Heart right ventricle (tissue), 16 donors: ENCODE measurements at places on chromosomes 4 and X. TPM values are rescaled to one million over a fixed set of nuclear protein-coding genes. Genes with fewer than 3 reads are reported as not detected.

- DNase-seq: no peak
Observed at GRCh38 chrX:47098338-47099094, 20.3 kb downstream of the RGN start.

- no peak for DNase-seq
Observed at GRCh38 chr4:144714166-144714565, 68.2 kb downstream of the HHIP start.

GRCh38 chrX:75230296-75230695 lies 43.6 kb upstream of the UPRT start:
- DNase-seq: no peak

- DNase-seq: no peak
Observed at GRCh38 chrX:55167124-55167803, 52.9 kb upstream of the PAGE5 start.

DNA sequence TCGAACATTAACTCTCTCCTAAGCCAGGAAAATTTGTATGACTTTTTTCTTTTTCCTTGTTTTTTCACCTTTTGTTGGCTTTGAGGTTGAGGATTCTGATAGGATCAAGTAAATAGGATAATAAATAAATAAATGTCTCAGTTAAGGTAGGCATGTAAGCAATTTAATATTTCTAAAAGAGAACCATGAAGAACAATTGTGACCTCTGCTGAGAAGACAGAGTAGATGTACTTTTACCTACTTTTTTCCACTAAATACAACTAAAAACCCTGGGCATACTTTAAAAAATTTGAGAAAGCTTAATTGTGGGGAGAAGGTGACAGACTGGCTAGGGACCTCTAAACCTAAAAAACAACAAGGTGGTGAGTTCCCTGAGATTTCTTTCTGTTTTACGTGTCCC lies 31.6 kb upstream of the CLNK start:
- DNase-seq: no peak

DNA sequence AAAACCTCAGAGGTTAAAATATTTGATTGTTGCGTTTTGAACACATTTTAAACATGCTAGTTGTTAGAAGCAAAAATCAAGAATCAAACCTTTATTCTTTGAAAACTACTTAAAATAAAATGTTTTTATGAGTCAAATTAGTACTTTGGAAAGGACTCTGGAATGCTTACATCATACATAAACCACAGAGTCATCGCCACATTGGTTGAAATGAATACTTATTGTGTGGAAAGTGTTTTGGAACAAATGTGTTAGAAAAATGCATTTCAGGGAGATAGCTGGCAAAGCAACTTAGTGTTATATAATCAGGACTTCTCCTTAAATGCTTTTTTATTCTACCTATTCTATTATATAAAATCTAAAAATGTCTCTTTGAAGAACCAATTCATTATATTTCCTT lies 49.4 kb upstream of the CAMK2D start:
- no peak for DNase-seq

DNA sequence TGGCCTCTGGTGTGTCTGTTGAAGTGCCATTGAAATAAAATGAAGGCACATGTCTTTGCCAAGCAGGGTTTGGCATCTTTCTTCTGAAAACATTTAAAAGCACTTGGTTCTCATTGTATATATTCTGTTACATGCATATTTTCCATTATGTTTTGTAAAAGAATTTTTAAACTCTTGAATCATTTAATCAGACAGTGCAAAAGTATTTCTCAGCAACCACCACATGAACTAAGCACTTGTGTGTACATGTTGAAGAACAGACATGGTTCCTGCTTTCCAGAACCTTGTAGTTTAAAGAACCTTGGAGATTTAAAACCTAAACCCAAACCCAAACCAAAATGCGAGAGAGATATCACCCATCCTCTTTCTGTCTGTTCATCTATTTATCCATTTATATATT lies 220.3 kb upstream of the GIMD1 start:
- no peak for DNase-seq

DNA sequence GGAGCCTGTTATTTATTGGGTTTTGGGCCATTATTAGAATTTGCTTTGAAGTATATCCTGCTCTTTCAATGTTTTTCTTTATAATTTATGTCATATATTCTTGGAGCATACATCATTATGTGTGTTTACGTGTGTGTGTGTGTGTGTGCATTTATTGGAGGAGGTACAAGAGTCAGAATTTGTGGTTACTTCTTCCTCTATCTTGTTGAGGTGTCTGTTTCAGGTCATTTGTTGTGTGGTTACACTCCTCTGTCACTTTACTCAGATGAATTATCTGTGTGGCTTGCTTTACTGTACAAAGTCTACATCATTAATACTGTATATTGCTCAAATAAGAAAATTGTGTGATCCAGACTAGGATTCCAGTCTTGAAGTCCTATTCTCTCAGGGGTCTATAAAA lies 1957.4 kb upstream of the TENM3 start:
- DNase-seq: no peak

DNA sequence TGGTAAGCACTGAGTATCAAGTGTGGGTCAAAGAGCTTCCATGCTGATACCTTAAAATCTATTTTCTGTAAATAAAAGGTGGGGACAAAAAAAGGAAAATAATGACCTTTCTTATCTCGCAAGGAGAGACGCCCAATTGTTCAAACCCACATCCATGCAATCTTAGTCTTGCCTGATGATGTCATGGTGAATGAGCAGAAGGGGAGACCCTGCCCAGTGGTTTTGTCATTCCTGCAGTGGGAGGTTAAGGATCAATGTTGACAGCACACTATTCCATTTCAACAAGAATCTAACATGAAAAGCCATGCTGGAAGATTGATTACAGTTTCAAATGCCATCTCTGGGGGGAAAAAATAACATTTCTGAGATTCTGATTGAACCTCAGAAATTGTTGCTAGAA lies 40.7 kb upstream of the PUDP start:
- DNase-seq: no peak

- peak; percentile 59 for DNase-seq
Observed at GRCh38 chr4:57103051-57103450, 7.1 kb downstream of the IGFBP7 start.

DNA sequence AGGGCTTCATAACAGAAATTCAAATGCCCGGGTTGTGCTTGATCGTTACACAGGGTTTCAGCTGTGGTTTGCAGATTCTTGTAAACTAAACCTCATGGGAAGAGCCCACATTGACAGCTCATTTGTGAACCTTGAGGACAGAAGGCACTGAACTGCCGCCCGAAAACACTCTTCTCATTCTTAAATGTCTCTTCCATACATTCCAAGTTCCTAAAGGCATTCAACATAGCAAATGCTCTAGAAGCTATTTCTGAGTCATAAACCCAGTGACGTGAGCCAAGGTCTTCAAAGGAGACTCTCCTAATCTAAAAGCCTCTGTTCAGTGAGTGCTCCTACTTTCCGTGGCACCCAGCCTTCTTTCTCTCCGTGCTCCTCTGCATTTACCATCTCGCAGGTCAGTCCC lies 737.8 kb upstream of the FRG1 start:
- DNase-seq: no peak

GRCh38 chr4:81850701-81851100 lies 379.0 kb upstream of the RASGEF1B start:
- DNase-seq: no peak

DNA sequence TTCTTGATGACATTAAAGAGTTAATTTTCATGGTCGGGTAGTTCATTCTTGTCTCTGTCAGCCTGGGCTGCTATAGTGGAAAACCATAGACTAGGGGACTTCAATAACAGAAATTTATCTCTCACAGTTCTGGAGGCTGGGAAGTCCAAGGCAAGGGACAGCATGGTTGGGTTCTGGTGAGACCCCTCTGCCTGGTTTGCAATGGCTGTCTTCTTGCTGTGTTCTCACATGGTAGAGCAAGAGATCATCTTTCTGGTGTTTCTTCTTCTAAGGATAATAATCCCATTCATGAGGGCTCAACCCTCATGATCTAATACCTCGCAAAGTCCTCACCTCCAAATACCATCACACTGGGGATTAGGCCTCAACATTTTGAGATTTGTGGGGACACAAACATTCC lies 50.1 kb downstream of the RHOH start:
- no peak for DNase-seq

DNA sequence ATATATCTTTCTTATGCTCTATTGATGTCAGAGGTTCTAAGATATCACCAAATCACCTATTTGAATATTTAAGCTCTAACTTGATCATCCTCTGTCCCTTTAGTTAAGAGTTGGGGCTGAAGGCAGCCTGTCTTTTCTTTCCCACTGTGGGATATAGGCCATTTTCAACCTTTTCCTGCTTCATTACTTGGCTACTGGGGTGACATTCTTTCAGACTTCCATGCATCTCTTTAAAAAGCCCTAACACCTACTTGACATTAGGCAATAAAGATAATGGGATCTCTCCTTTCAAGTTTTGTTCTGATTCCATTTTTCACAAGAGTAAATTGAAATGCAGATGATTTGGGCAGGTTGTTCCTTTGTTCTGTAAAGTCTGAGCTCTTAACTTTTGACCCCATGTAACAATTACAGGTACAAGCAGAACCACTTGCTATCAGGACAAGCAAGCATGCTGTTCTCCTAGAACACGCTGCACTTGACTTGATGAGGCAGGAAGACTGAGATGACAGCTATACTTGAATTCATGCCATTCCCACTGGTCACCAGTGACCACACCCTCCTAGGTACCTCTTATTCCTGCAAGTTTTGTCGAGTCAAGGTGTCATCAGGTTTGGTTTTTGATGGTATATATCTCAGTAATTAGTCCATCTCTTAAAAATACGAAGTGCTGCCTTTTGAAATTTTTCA lies 18.2 kb downstream of the HOPX start:
- no peak for DNase-seq

GRCh38 chrX:107601759-107602158 lies 26.6 kb upstream of the PRPS1 start:
- DNase-seq: no peak

- no peak for DNase-seq
Observed at GRCh38 chr4:1294891-1295290, 5.2 kb downstream of the MAEA start.

GRCh38 chrX:22273714-22274317 lies 1.1 kb downstream of the CBLL2 start:
- DNase-seq: no peak

GRCh38 chrX:2933125-2933900 lies 4.2 kb upstream of the ARSD start:
- DNase-seq: no peak

DNA sequence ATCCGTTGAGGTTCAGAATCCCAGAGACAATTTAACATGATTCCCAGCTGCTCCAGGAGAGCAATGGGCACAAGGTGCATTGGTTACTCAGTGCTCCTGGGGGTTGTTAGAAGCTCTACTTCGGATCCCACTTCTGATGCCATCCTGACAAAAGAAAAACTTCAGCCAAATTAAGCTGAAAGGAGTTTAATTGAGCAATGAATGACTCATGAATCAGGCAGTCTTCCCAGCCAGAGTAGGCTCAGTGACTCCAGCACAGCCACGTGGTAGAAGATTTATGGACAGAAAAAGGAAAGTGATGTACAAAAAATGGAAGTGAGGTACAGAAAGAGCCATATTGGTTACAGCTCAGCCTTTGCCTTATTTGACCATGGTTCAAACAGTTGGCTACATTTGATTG lies 95.7 kb downstream of the PWWP3B start:
- no peak for DNase-seq

GRCh38 chr4:5691491-5692132 lies 16.7 kb downstream of the EVC2 start:
- no peak for DNase-seq

DNA sequence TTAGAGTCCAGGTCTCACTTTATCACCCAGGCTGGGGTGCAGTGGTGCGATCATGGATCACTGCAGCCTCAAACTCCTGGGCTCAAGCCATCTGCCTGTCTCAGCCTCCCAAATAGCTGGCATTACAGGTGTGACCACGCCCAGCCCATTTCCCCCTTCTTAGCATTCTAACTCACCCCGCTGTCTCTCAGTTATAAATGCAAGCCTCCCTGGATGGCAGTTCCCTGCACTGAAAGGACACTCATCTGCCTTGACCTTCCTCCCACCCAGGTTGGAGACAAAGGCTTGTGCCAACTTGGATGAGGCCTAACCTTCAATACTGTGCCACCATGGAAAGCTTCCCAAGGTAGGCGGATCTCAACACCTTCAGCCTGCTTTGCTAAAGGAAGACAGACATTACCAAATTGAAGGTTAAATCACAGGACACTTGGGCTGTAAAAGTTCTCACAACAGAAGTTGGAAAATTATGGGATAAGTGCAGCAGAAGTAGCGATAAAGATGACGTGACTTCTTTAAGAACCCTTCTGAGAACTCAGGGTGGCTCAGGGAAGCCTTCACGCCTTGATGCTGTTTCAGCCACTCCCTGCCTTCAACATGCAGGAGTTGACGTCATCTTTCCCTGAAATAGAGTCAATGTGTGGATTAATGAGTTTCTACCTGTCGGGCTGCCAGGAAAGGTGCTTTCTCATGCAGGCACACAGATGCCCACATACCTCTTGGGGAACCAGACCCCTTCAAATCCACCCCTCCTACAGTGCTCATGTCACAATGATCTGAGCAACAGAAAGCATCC lies 10.6 kb upstream of the GPM6B start:
- no peak for DNase-seq

GRCh38 chr4:161828061-161828460 lies 335.7 kb downstream of the FSTL5 start:
- no peak for DNase-seq

- DNase-seq: peak; percentile 76
Observed at GRCh38 chr4:2794486-2795299, 1.8 kb downstream of the SH3BP2 start.

GRCh38 chr4:57110640-57111511 lies 691 bp upstream of the IGFBP7 start:
- DNase-seq: peak; percentile 59

GRCh38 chrX:54177306-54177705 lies 5.7 kb downstream of the FAM120C start:
- DNase-seq: no peak

GRCh38 chrX:45208121-45208856 lies 7.6 kb upstream of the DIPK2B start:
- no peak for DNase-seq

GRCh38 chr4:173227756-173228155 lies 59.1 kb downstream of the GALNT7 start:
- no peak for DNase-seq

- DNase-seq: no peak
Observed at GRCh38 chr4:136823020-136823419, 709.3 kb downstream of the PCDH18 start.

GRCh38 chrX:16573781-16574180 lies 76.2 kb upstream of the S100G start:
- DNase-seq: no peak

DNA sequence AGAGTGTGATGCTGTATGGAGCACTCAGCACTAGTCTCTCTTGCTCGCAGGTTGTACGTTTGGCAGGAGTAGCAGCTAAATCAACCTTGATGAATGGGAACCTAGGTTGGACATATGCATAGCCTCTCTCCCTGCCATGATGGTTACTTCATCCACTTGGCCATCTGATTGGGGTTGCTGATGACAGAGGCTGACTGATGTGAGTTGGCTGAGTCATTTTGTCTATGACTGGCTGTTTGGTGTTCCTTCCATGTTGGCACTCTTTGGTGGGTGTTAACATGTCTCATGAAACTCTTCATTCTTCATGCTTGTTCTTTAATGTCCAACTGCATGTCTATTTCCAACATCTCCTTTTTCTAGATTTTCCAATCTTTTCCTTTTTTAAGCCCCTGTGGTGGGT lies 31.6 kb upstream of the SPARCL1 start:
- DNase-seq: no peak

Gene TASL
- total RNA-seq: 0.17 TPM

Gene RRH
- not detected for total RNA-seq

Gene TMEM144
- 13.4 TPM for total RNA-seq

Gene SNCA
- total RNA-seq: 15.3 TPM

Gene IL3RA
- 4.5 TPM for total RNA-seq

Gene P2RY4
- total RNA-seq: 0.19 TPM

Gene MXRA5
- total RNA-seq: 44.2 TPM

Gene PPP2R2C
- total RNA-seq: 3.8 TPM

Gene AFM
- total RNA-seq: not detected

Gene MTCP1
- total RNA-seq: 53.5 TPM

Gene REPS2
- 14.2 TPM for total RNA-seq

Gene TRAM1L1
- total RNA-seq: 0.77 TPM
